ENCODE measurements at places on chromosomes 3 and 15.

- no peak for DNase-seq
Observed at GRCh38 chr3:18098960-18099587, 326.1 kb downstream of the SATB1 start.

GRCh38 chr15:93158097-93158900 lies 69.3 kb upstream of the RGMA start:
- no peak for DNase-seq

GRCh38 chr3:42557854-42558253 lies 23.9 kb downstream of the SEC22C start:
- DNase-seq, result peak; percentile 45

- no peak for DNase-seq
Observed at GRCh38 chr15:56205061-56205876, 38.4 kb downstream of the RFX7 start.

GRCh38 chr15:27454281-27455075 lies 483.5 kb downstream of the GABRG3 start:
- no peak for DNase-seq

DNA sequence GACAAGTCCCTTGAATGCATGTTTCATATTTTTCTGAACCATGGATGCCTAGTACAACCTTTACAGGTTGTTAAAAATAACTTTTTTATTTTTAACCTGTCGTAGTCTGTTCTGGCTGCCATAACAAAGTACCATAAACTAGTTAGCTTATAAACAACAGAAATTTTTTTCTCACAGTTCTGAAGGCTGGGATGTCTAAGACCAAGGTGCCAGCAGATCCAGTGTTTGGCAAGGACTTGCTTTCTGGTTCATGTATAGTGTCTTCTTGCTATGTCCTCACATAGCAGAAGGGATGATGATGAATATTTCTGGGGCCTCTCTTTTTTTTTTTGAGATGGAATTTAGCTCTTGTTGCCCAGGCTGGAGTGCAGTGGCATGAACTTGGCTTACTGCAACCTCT lies 23.0 kb upstream of the POLR2M start:
- no peak for DNase-seq

DNA sequence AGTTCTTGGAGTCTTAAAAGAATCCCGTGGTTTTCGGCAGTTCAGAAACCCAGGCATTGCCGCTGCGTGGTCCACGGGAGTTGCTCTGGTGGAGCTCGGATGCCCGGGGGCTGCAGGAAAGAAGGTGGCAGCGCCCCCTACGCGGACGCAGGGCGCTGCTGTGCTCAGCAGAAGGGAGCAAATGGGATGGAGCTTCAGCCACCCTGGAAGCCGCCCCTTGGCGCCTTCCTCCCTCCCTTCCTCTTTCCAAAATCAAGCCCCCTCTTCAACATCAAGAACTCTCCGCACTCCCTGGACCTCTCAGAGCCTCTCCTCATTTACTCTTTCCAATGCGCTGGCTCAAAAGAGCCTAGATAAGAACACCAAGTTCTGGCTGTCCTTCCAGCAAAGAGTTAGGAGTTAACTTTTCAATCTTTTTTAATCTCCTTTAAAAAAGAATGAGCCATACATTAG lies 880 bp upstream of the CHRNA7 start:
- DNase-seq, result no peak

DNA sequence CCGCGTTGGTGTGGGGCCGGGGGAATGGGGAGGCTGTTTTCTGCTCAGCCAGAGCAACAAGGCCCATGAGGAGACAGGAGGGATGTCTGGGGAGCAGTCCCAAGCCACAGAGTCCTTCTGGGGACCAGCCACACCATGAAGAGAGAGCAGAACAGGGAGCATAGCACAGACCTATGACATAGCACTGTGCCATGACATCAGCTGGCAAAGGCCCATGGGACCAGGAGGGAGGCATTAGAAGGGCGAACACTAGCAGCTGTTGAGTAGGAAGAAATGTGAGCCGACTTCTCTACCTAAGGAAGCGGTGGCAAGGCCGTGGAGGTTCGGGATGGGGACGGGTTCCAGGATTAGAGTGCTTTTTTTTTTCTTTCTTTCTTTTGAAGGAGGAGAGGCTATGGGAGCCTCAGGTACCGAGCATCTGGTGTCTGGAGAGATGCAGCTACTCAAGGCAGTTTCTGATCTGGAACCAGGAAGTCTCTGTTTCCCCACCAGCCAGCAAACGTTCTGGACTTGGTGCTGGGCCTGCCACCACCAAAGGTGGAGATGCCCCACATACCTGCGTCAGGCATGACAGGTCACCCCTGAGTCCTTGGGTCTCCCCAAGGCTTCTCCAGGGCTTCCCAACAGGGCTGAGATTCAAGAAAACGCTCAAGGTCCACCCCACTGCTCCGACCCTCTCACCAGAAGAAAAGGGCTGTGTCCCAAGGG lies 77.3 kb upstream of the CGNL1 start:
- DNase-seq, result no peak

- no peak for DNase-seq
Observed at GRCh38 chr3:42300013-42300412, 34.0 kb upstream of the CCK start.
